ENCODE measurements at places on chromosomes 5 and 9.

DNA sequence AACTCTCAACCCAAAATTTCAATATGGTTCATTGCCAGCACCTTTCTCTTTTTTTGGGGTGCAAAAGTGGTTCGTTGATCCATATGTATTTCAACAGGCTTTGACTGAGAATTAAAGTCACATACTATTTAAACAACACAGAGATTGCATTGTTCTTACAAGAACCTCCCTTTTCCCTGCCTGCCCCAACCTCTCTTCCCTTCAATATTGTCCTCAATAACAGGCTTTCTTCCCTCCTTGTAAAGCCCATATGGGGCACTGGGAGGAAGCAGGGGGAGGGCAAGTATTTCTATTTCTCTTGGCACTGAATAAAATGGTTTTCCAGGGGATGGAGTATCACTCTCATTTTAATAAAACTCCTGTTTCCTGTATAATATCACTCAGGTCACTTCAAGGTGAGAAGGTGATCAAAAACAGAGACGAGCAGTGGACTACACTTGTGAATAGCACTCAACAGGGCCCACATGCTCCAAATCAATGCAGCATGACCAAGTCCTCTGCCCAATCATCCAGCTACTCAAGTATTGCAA, 65.1 kb downstream of the EFNA5 start:
- no peak for ATAC-seq

- ATAC-seq, result no peak
Measured at GRCh38 chr9:136010615-136011361, 49.6 kb upstream of the UBAC1 start.

DNA sequence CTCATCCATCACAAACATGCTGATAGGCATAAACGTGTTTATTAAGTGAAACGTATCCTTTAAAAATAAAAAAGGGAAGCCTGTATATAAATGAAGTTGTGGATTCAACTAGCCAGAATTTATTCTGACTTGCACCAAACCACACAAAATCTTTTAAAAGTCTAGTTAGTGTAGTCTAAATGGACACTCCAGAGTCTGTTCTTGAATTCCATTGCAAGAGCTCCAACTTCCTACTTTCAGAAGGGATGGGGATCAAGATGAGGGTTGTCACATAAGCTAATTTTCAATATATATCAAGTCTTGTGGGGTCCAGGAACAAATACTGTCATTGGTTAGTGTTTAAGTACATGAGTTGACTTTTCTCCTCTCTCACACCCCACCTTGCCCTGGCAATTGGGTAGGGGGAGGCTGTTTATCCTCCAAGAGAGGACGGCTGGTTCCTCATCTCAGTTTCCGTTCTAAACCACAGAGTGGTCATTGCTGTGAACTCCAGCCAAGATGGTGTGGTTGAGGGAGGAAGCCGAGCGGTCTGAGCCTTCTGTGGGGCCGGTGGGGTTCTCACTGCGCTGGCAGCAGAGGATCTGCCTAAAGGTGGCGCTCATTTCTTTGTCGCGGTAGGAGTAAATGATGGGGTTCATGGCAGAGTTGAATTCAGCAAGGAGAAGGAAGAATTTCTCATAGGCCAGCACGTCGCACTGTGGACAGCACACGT, 163.2 kb downstream of the LPAR1 start:
- no peak for ATAC-seq

DNA sequence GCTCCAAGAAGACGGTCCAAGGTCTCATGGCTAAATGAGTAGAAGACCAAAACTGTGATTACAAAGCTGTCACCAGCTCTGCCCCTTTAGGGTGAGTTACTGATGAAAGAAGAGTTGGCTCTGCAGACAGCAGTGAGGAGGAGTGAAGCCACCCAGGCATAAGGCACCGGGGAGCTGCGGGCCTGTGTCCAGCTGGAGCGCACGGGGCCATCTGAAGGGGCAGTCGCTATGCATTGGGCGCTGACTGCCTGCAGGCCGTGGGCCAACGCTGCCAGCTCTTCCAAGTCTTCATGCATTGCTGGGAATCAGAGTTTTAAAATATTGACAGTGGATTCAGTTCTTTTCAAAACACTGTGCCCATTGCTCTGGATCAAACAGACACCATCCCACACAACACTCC, 70.3 kb downstream of the DAPK1 start:
- no peak for ATAC-seq

GRCh38 chr9:33167972-33168461, 881 bp upstream of the B4GALT1 start:
- ATAC-seq, result no peak

GRCh38 chr5:42390115-42390514, 33.1 kb upstream of the GHR start:
- no peak for ATAC-seq

GRCh38 chr5:15938961-15939360, 240.6 kb downstream of the MARCHF11 start:
- ATAC-seq, result no peak

DNA sequence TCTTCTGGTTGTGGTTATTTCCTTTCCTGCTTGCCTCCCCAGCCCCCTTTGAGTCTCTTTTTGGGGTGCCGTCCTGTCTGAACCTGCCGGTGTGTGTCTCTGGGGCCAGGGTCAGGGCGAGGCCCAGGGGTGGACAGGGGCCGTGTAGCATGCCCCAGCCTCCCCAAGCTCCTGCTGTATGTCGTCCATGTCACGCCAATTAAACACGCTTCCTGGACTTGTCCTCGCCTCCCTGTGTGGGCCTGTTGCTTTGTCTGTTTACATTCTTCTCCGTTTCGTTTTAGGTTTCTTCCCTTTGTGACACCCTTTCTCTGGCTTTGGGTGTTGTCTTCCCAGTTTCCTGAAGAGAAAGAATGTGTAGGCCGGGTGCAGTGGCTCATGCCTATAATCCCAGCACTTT, 28.5 kb upstream of the HMCN2 start:
- ATAC-seq, result no peak

DNA sequence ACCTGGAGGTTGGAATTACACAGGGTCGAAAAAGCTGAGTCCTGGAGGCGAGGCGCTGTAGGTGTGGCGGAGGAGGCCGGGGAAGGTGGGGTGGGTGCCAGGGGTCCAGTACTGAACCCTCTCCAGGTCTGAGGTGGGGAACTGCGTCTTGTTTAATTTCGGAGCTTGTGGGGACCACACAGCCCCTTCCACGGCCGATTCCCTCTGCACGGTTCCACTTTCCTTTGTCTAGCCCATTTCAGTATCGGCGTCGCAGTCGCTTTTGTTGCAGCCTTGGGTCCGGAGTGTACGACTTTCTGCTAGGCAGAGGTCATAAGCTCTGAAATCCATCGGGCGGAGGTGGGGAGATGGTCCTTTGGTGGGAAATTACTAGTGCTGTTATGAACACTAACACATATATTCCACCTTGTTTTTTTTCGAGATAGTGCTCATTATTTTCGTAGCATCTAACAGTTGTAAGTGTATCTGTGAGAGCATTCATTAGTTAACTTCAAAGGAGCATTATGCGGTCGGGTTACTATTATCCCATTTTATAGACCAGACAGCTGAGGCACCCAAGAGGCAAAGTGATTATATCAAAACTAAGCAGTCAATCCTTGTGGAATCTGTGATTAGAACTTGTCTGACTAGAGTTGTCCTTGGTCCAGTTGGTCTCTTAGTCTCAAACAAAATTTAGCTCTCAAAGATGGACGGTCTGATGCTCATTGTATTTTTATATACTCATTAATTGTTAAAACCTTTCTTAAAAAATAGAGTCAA, 737 bp downstream of the RNF180 start:
- ATAC-seq, result no peak

DNA sequence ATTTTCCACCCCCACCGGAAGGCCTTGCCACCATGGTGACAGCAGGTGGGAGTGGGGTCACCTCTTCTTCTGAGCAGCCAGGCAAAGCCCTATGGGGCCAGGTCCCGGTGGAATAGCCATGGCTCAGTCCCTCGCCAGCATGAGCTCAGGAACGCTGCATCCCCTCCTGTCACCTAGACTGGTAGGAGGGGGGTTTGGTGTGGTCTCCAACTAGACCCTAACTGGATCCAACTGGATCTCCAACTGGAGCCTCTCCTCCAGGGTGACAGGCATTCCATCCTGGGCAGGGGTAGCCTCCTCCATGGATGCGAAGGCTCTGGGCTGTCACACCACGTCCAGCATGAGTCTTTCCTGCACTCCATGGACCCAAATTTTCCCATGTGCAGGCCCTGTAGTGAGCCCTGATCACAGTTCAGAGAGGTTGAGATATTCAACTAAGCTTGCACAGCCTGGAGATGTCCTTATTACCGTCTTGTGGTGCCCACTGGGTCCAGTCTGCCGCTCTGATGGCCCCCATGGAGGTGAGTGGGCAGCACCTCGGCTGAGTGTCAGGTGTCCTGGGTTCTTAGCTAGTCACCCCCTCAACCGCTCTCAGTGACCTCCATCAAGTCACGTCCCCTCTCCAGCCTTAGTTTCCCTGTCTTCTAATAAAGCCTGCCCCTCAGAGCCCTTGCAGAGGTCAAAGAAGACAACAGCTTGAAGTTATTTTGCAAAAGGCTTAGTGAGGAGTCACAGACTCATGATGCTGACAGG, 18.6 kb upstream of the FIBCD1 start:
- ATAC-seq, result no peak

DNA sequence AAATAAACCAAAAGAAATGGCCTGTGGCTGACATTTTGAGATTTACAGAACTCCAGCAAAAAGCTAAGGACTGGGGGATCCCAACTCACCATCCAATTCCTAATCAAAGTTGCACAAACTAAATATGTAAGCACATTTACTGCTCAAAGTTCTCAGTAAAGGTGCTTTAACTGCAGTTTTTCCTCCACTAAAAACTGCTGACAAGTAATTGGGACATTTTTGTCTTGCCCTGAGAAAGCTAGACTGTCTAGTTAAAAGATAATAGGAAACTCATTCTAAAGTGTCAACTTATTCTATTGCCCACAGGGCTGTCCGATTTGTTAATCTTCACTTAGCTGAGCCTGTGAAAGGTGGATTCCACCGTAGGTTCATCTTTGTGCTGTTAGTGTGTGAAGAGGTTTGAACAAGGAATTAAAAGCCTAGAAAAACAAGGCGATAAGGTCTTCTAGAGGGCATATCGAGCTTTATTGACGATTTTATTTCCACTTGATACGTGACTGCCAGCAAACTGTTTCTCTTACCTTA, 1.0 kb downstream of the DOCK8 start:
- ATAC-seq, result no peak

- ATAC-seq, result no peak
Measured at GRCh38 chr5:147439254-147439653, 70.6 kb downstream of the DPYSL3 start.

DNA sequence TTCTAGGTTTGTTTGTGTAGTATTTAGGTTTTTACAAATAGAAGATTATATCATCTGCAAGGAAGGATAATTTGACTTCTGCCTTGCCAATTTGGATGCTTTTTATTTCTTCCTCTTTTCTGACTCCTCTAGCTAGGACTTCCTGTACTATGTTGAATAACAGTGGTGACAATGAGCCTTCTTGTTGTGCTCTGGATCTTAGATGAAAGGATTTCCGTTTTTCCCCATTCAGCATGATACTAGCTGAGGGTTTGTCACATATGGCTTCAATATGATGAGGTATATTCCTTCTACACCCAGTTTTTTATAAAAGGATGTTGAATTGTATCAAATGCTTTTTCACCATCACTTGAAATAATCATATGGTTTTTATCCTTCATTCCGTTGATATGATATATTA, 101.4 kb downstream of the FBXO4 start:
- ATAC-seq, result no peak

DNA sequence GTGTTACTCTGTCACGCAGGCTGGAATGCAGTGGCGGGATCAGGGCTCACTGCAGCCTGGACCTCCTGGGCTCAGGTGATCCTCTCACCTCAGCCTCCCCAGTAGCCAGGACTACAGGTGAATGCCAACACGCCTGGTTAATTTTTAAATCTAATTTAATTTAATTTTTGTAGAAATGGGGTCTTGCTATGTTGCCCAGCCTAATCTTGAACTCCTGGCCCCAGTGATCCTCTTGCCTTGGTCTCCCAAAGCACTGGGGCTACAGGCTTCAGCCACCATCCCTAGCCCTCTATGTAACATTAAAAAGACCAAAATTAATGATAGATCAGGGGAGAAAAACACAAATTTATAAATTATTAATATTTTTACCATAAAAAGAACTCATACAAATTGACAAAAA, 11.3 kb upstream of the UBAP2 start:
- no peak for ATAC-seq

- ATAC-seq, result no peak
Measured at GRCh38 chr9:73807952-73808351, 656.3 kb downstream of the ANXA1 start.

GRCh38 chr9:74803376-74804017, 84.2 kb downstream of the TRPM6 start:
- ATAC-seq, result no peak

DNA sequence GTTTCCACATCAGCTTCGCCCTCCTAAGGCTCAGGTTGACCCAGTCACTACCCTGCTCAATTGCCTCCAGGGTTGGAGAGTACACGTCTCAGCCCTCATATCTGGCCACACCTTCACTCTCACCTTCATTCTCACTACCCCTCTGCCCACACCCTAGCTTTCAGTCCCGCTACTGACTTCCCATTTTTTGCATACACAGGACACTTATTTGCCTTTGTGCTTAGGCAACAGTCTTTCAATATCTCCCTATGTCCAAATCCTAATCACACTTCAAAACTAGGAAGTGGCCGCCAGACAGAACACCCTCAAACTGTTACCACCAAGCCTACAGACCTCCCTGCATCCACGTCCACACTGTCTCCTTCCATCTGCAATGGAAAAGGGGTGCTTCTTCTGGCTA, 10.9 kb downstream of the MCTP1 start:
- ATAC-seq, result no peak

- peak; percentile 91 for ATAC-seq
Measured at GRCh38 chr9:5510360-5510931, at the start of gene PDCD1LG2. Gene PDCD1LG2 (plus strand): TSS chr9:5510531. CDS start chr9:5522547, 12,016 bp downstream.

Data from activated CD4-positive, CD25-positive, alpha-beta regulatory T cell treated with anti-CD3 and anti-CD28 coated beads, Interleukin-2, amount 50 U/mL, for 24 hours (primary cell).